ENCODE measurements at places on chromosomes 11 and 22.

GRCh38 chr22:25122136-25122764 lies 77.4 kb upstream of the CRYBB3 start:
- DNase-seq: no peak

- peak; percentile 17 for DNase-seq
Observed at GRCh38 chr22:45842291-45842991, 134.5 kb downstream of the WNT7B start.

DNA sequence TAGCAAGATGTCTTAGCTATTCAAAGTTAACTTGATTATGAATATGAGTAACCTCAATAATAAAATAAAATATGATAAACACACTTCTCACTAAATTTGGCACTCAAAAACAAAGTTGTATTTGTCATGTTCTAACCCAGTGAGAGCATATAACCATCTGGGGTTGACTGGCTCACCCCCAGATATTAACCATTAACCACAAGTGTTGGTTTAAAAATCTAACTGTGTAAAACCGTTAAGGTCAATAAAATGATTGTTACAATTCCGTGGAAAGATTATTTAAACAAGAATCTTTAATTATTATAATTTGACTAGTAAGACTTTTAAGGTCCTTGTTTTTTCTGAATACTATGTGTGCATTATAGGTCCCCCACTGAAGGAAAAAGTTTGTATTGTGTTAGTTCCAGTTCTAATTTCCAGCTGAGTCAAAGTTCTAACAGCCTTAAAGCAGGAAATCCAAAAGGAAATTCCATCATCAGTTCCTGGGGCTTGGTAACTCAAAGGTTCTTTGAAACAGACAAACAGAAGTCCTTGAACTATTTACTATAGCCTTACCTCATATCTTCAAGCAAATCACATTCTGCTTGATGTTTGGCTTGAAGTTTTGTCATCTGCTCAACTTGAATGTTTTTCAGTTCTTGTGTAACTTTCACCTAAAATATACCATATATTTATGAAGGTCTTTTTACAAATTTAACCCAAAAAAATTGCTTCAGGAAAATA lies 2.5 kb downstream of the FCHSD2 start:
- DNase-seq: no peak

DNA sequence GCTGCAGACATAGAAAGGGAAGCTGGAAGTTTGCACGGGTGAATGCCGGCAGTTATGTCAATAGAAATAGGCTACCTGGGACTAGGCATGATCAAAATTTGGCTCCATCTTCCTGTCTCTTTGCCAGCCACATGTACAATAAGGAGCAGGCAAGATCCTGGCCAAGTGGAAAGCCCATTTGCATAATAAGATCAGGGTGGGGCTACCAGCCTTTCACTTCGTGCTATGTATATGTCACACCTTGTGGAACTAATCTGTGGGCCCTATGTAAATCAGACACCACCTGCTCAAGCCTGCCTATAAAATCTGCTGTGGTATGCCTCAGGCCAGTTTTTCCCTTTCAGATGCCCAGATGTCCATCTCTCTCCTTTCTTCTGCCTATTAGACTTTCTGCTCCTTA lies 79.3 kb upstream of the DRD2 start:
- no peak for DNase-seq

DNA sequence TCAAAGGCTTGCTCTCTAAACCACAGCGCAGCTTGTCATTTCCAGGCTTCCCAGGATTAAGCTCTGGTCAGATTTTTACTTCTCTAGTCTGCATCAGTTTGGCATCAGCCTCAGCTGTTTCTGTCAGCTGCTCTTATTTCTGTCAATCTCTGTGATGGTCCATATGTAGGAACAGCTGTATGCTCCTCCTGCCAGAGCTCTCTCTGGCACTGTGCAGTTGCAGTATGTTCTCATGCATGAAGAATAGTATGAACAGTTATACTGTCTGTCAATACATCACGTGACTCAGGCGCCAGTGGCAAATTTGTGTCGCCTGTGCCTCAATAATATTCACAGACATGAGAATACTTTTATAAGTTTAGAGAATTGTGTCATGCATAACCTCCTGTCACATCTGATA lies 6.7 kb downstream of the OR6M1 start:
- DNase-seq: no peak

- no peak for DNase-seq
Observed at GRCh38 chr22:47110817-47111443, 348.5 kb downstream of the TBC1D22A start.

DNA sequence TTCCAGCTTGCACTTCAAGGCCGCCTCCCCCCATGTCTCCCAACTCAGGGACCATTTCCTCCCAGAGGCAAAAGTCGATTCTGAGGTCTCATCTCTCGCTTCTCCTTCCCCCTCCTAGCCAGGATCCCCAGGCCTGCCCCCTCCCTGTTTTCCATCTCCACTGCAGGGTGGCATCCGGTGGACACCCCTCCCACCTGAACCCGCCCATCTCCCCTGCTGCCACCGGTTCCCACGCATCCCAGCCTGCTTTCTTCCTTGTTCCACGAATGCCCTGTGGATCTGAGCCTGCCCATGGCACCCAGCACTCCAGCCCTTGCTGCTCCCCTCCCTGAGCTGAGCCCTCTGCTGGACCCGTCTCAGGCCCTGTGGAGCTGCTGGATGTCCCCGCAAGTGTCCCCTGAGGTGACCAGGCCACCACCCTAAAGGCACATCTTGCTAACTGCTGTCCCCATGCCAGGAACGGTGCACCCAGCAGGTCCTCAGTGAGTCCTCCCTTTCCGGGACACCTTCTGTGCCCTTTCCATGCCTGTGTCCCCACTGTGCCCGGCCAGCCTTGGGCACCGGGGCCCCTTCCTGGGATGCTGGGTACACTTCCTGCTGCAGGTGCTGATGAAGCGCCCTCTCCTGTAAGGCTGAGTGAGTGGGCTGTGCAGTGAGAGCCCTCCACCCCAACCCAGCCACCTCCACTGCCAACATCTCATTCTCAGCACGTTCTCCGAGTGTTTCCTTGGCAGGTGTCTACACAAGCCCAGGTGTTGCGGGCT lies 936 bp downstream of the IL17REL start:
- no peak for DNase-seq

- DNase-seq: no peak
Observed at GRCh38 chr11:62896049-62896448, 15.4 kb downstream of the SLC3A2 start.

- DNase-seq: no peak
Observed at GRCh38 chr11:122765487-122766131, 72.7 kb upstream of the CRTAM start.

- no peak for DNase-seq
Observed at GRCh38 chr22:29742326-29742725, 22.5 kb downstream of the CABP7 start.

DNA sequence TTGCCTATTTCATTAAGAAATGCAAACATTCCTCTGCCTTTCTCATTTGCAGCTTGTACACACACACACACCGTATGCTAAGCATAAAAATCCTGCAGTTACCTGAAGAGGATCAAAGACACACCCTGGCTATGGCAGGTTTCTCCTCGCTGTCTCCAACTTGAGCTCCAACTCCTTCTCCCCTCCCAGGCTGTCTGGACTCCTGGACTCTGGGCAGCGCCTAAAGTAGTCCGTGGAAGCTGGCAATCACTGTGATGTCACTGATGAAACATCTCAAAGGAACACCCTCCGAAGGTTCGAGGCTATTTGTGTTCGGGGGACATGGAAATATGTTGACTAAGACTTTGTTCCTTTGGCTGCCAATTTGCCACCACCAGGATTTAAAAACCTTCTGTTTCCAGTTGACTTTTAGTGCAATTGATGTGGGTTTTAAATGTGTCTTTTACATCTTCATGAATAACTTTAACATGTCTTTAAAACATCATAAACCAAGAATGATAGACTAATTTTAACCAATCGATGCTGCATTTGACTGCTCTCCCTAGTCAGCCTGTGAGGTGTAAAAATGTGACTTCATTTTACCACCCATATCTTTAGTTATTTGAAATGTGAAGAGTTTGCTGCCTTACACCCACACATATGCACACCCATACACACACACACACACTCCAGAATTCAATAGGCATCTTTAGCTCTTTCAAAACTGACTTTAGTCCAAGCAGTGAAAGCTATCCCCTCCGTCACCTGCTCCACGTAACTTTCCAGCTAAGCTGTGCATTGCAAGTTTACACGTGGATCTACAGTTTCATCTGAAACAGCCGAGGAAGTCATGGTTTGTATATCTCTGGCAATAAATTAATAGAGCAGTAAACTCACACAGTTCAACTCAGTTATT lies at the start of gene SLN:
TSS of gene SLN (minus strand) at position 196 of the 895 bp plus-strand sequence.
- DNase-seq: no peak

GRCh38 chr22:46062971-46063631 lies 86.1 kb upstream of the WNT7B start:
- peak; percentile 28 for DNase-seq

DNA sequence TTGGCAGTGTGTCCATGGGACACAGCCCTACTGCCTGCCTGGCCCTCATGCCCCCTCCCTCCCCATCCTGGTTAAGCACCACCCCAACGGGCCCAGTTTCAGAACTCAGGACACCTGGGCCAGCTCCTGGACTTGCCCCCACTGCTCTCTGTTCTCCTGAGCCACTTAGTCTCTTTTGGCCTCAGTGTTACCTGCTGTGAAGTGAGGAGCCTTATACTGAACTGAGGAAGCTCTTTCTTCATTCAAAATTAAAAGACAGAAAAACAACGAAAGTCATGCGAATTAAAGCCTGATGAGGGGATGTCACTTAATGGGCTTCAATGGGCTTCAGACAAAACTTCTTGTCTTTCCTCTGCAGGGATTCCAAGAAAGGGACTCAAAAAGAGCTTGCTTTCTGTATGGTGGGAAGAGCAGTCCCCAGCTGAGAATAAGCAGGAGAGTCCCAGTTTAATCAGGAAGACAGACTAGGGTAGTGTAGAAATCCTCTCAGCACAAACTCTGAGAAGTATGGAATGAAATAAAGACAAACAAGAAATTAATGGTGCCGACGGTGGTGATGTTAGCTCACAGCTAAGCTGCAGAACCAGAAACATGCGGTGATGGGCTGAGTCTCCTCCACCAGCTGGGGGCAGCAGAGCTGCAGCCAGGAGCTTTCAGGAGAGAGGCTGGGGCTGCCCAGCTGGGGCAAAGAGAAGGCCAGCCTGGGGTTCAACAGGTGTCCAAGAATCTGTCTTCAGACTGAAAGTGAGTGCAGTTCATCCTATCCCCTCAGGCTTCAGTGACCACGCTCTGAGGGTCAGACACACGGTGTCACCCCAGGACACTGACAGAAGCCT lies 101.0 kb downstream of the GGTLC2 start:
- DNase-seq: no peak

- DNase-seq: peak; percentile 85
Observed at GRCh38 chr22:20514658-20515406, 7.4 kb downstream of the MED15 start.

DNA sequence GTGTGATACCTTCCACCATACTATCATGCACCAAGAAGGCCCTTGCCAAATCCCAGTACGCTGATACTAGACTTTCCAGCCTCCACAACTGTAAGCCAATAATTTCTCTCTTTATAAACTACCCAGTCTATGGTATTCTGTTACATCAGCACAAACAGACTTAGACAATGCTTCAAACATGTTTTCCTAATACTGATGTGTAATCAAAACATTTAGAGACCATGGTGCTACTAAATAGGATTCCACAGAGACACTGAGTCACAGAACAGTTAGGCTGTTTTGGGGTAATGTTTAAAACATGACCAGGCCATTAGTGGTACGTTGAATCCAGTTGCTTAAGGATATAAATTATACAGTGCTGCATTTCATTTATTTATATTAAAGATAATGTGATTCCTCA lies 103.7 kb downstream of the PICALM start:
- no peak for DNase-seq

GRCh38 chr11:114308689-114309089 lies 12.5 kb downstream of the NNMT start:
- peak; percentile 72 for DNase-seq

DNA sequence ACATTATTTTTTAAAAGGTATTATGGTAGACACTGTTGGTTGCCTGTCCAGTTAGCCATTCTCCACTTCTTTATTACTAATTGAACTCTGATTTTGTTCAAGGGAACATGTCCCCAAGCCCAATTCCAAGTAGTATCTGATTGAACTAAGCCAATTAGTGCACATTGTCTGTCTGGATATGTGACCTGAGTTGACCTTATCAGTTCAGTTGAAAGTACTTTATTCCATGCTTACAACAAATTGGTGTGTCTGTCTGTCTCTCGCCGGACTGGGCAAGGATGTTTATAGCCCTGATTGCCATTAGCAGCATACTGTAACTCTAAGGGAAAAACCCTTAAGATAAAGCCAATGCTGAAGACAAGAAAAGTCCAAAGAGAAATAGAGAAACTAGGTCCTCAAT lies 85.6 kb downstream of the INTS4 start:
- no peak for DNase-seq

DNA sequence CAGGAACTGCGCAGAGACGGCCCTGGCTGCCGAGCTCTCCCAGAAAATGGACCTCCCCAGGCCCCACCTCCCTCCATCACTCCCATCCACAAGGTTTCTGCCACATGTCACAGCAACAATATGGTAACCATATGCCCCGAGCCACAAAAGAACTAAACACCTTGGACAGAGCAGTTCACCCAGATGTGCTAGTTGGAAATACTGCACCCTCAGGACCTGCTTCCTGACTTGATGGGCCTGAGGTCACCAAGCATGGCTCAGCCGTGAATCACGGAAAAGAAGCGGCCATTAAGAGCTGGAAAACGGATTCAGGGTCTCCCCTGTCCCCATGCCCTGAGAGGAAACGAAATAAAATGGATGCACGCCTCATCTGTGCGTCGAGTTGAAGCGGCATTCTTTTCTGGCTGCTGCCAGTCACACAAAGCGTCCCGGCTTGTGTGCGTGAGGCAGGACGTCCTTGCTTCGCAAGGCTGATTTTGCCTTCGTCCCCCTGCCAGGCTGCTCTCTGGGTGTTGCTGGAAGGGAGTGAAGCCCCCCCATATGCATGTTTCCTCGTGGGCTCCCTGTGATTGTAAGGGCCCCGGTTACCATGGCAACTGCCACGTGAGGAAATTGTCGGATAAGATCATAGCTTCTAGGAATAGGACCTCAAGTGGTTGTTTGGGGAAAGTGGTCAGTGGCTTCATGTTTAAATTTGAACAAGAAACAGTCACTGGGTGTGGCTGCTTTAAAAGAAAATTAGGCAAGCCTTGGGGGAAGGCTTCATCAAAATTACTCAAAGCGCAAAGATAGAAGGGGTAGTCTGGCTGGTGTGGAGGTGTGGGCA lies 51.7 kb downstream of the FLI1 start:
- peak; percentile 28 for DNase-seq
